ENCODE measurements at places on chromosomes 12 and 14. TPM values are rescaled to one million over a fixed set of nuclear protein-coding genes. Genes with fewer than 3 reads are reported as not detected.

Gene LYZ
- 6.1 TPM for total RNA-seq

Gene CIROP
- total RNA-seq: not detected

Gene SRGAP1
- 2.8 TPM for total RNA-seq

Gene PLXNC1
- 2.9 TPM for total RNA-seq

Gene GTF2A1
- 18.9 TPM for total RNA-seq
